PC-3 (cell line): ENCODE measurements at places on chromosomes 13 and 19. TPM values are rescaled to one million over a fixed set of nuclear protein-coding genes. Genes with fewer than 3 reads are reported as not detected.
A peak's percentile ranks its signal among the peaks of the same experiment; 100 is the strongest.

Gene ZNF155
- 3.1 and 4.4 TPM in 2 replicates for total RNA-seq

Gene PSG2
- not detected in 2 replicates for total RNA-seq

Gene KCNK6
- 3.3 and 6.7 TPM in 2 replicates for total RNA-seq

Gene IRS2
- total RNA-seq, result 5.6 and 7.5 TPM in 2 replicates

Gene ZIC2
- not detected in 2 replicates for total RNA-seq

Gene GGN
- total RNA-seq, result 0.29 and 0.73 TPM in 2 replicates

Gene PRRG2
- 16.4 and 17.0 TPM in 2 replicates for total RNA-seq

DNA sequence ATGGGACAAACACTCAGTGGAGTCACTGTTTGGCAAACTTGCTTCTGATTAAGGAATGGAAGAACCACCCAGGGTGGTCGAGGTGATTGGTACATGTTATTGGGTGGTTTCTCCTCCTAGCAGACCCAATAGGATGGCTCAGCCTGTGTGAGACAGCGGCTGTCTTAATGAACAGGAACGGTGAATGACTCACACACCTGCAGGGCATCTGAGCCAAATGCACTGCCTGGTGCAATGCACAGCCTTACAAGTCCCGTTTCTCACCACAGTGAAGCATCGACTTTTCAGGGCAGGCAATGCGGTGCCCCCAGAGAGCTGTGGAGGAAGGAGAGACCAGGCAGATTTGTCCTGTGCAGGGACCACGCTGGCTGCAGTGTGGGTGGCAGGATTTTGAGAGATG lies 238.5 kb downstream of the FGF9 start:
- DNase-seq, result peak; percentile 47

DNA sequence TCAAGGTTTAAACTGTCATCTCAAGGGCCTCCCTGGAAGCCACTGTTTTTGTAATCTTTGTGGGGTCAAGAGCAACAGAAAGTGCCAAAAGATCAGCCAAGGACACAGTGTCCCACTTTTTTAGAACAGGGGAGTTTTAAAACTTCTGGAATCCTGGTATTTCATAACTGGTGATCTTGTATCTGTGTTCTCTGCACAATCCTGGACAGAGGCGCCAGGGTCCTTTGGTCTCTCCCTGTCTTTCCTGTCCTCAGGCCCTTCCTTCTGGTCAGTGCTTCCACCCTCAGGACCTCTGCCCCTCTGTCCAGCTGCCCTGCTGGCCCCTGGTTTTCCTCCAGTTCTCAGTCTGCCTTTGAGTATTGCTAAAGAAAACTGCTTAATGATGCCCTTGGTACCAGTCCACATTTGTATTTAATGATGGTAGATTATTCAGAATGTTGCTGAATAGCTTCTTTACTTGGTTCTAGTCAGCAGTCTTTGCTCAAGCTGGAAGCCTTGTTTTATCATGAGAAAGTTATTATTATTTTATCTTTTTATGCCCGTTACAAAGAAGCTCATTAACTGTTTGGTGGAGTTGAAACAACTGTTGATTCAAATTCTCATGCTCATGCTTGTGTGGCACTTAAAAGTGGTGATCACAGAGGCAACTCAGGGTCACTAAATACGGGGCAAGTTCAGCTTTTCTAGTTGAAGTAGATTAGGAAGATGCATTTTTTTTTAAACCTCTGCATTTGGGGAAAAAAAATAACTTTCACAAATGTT lies 47.5 kb downstream of the WASF3 start:
- DNase-seq, result no peak

GRCh38 chr13:34647379-34648150 lies 294.5 kb upstream of the NBEA start:
- peak; percentile 73 for DNase-seq

- peak; percentile 72 for DNase-seq
These were observed 27.7 kb downstream of the MEIS3 start for GRCh38 chr19:47391510-47392223.

- no peak for DNase-seq
These were observed 18.8 kb downstream of the HPN start for GRCh38 chr19:35060160-35060855.

DNA sequence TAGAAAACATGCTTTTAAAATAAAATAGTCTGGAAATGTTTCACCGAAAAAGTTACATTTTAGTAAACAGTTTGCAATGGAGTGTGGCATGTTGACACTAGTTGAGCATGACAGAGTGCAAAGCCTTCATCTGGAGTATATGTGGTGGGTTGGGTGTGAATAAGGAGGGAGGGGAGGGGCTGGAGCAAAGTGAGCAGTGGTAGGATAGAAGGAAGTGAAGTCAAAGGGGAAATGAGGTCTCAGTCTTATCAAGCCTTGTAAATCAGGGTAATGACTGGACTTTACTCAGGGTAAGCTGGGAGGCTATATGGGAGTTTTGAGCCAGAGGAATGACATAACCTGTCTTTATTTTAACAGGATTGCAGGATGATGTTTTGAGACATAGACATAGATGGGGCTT lies 222.8 kb downstream of the PCDH20 start:
- DNase-seq, result no peak

GRCh38 chr19:18620902-18621301 lies 8.2 kb downstream of the TMEM59L start:
- DNase-seq, result no peak

GRCh38 chr13:46603165-46603603 lies 50.2 kb downstream of the LRCH1 start:
- peak; percentile 11 for DNase-seq

DNA sequence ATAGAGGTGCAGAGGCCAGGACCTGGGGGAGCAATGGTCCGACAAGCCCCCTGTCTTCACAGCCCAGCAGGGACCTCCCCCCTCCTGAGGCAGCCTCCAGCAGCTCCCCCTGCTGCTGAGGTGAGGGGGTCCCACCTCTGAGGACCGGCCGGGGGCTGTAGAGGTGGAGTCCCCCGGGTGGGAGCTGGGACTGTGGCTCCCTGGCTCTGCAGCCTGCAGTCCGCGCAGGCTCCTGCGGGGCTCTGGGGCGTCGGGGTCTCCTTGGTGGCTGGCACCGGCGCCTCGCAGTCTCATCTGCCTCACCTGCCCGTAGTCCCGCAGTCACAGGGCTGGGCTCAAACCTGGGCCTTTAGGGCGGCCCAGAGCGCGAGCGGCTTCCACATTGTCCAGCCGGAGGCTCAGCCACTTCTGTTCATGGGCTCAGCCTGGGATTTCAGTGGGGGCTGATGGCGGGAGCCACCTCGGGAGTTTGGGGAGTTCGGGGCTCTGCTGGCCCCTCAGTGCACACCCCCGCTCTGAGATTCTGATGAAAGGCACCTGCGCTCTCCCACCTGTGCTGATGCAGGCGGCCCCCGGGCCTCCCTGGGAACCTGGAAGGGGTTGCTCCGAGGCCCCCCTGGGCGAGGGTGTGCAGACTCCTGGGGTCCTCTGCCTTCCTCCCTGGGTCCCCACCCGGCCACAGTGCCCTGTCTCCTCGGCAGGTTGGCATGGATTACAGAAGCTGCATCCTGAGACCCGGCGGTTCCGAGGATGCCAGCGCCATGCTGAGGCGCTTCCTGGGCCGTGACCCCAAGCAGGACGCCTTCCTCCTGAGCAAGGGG lies 7.0 kb upstream of the ZNF554 start:
- DNase-seq, result no peak

DNA sequence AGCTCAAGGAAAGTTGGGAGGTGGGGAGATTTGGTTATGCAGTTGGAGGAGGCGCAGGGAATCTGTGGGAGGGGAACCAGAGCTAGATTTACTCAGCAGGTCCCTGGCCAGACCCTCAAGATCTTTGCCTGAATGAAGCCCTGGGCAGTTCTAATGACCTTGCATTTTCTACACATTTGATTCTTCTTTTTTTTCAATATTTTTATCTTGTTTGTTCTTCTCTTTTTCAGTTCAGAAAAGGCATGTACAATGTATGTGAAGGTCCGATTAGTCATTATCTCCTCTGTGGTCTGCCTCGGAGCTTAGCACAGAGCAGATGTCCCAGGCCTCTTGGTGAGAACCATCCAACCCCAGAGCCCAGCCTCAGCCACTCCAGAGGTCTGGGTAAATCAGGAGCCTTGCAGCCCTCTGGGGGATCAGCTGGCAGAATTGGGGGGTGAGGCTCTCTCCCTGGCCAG lies 24.2 kb downstream of the SERP2 start:
- no peak for DNase-seq

DNA sequence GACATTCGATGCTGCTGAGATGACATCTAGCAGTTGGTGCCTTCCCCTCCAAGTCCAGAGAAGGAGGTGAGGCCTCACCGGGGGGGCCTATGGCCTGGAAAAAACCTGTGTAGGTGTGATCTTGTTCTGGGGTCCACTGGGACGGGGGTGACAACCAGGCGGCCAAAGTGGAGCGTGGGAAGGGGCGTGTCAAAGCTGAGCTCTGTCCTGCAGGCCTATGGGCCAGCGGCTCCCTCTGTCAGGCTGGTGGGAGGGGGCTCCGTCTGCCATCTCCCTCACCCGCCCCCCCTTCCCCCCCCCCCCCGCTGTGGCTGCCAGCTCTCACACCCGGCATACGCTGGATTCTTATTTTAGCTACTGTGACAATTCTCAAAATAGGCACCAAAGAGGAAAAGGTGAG lies 56.7 kb upstream of the UQCRFS1 start:
- DNase-seq, result no peak

DNA sequence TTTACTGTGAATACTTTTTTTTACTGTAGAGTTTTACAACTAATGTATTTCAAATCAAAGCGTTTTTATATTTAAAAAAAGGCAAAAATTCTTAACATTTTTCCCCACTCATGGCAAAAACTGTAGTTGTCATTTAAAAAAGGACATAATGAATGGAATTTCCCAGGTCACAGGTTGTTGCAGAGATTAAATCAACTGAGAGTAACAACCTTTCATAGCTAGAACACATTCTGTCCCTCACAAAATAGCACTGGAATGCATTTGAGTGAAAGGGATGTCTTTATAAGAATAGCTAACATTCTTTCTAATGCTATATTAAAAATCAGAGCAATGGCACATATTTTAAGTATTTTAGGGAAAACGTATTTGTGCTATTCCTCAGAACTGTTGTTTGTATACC lies 1393.3 kb upstream of the ATXN8OS start:
- DNase-seq, result no peak

GRCh38 chr19:3949997-3950859 lies 17.4 kb downstream of the NMRK2 start:
- DNase-seq, result no peak

DNA sequence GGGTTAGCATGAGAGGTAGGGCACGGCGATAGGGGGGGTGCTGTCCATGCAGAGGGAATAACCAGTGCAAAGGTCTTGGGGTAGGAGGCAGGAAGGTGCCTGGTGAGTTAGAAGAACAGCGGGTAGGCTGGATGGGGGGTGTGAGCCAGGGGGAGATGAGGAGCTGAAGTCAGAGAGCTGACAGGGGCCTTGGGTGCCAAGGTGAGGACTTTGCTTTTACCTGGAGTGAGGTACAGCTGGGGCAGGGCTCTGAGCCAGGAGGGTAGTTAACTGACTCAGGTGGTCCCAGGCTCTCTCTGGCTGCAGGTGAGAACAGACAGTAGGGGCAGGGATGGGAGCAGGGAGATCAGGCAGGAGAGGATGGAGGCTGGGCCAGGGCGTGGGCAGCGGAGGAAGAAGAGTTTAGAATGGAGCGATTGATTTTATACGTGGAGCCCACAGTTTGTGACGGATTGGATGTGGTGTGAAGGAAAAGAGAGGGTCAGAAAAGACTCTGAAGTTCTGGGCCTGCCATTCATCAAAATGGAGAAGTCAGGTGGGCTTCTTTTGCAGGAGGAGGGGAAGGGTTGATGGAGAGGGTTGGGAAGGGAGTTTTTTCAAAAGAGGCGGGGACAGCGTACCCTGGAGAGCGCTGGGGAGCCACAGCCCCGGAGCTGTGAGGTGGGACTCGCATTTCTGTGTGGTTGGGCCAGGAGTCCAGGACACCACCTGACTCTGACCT lies 1.2 kb upstream of the GRAMD1A start:
- no peak for DNase-seq

DNA sequence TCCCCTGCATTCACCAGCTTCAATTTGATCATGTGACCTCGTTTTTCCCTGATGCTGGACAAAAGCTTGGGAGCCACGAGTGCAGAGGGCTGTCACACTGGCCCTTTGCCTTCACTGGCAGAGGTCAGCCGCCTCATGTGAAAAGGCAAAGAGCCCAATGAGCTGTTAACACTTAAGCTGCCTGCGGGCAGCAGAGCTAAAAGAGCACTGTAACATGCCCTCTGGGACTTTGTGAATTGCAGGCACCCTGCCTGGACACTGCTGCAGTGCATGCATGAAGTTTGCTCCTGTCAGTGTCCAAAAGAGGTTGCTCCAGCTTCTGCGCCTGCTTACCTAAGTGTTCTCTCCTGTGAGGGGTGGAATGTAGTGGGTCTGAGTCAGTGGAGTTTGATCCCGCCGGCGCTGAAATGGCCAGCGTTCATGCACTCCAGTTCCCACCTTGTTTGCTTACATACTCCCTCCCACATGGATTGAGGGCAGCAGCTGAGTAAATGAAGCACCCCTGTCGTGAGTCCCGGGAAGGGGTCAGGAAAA lies 193.7 kb downstream of the RFC3 start:
- DNase-seq, result no peak

DNA sequence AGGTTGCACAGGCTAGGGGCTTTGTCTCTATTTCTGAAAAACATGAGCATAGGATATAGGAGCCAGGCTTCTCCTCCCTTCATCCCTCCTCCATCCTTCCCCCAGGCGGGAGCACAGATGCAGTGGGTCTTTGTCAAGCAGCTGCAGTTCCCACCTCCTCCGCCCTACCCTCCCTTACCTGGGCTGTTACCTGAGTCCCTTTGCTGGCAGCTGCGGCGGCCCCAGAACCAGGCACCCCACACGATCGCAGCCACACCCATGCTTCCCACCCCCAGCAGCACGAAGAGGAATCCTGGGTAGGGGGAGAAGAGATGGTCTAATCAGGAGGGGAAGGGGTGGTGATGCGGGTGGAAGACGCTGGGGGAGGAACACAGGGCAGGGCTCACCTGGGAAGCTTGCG lies 7.8 kb downstream of the TMIGD2 start:
- DNase-seq, result no peak

DNA sequence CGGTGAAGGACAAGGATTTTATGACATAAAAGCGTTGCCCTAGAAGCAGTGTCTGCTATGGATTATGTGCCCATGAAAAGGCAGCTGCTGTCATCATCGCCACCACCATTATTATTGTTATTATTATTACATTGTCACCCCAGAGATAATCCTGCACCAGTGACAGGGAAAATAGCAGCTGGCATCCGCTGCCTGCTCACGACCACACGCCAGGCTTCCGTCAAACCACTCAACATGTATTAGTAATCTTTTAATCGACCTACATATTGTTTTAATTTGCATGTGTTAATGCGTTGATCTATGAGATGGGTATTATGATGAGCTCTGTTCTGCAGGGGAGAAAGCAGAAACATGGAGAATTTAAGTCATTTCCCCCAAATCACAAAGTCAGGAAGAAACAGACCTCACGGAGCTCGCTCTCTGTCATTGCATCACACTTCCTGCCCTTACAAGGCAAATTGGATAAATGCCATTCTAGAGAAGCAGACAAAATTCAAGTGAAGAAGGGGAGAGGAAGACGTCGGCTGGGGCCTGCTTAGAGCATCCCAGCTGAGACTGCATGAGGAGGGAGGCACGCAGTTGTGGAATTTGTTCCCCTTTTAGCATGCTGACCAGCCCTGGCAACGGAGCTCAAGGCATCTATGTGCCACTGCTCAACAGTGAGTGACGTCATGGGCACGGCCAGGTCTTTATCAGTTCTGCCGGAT lies at the start of gene FFAR3:
TSS of gene FFAR3 (plus strand) at position 594 of the 707 bp plus-strand sequence. CDS start 431 bp downstream, outside the sequence.
- no peak for DNase-seq

- DNase-seq, result no peak
These were observed 34.4 kb upstream of the EPHX3 start for GRCh38 chr19:15266683-15267082.

GRCh38 chr13:38417727-38418126 lies 68.1 kb downstream of the UFM1 start:
- DNase-seq, result peak; percentile 73
